Activated T-cell treated with anti-CD3 and anti-CD28 coated beads for 24 hours (primary cell): ENCODE measurements at places on chromosomes 12 and 14.

DNA sequence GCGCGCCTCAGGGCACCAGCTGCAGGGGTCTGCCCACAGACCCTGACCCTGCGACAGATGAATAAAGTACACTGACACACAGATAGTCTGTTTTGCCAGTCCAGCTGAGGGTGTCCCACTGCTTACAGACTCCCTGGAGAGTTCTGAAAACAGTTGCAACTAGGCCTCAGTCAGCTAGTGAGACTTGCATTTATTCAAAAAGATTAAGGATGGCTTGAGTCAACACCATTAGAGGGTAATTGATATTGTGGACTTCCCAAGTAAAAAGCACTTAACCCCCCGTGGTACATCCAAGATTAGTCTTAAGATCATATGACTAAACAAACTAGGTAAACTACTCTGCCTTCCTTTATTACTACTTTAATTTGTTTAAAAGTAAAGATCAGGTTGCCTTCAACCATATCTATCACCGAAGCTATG is 11.1 kb upstream of the PSEN1 start:
- no peak for DNase-seq

- no peak for DNase-seq
Observed at GRCh38 chr14:27372771-27373170, 774.9 kb upstream of the NOVA1 start.

DNA sequence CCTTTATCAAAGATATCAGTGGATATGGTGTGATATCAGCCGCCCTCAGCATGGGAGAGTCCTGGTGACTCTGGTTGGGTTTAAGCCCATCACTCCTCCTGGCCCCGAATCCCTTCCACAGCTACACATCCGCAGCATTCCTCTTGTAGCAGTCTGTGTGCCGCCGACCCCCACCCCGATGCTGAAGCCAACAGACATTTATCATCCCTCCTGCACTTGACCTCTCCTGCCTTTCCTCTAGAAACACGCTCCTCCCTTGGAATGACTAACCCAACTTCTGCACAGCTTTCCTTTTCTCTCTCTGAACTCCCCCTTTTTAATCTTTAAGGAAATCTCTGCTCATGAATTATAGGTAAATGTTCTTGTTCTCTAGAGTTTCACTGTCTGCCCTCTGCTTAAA is 250.9 kb upstream of the FOXN3 start:
- DNase-seq, result no peak

GRCh38 chr14:53570411-53571387 is 385.9 kb downstream of the BMP4 start:
- no peak for DNase-seq

DNA sequence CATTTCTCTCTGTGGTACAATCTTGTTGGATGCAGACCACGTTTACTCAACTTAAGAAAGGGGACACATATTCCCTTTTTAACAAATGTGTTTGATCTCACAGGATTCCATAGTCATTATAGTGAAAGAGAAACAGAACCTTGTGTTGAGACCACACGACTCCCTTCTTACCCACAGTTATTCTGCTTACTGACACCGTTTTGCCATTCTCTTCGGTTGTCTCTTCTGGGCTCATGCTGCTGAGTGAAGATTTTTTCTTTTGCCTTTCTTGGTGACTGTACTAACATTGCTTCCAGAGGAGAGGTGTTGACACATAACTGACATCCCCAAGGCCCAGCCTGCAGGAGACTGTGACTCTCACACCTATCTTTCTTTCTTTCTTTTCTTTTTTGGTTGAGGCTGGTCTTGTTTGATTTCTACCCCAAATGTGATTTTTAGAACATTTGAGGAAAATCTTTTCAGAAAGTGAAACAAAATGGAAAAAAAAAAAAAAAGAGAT is 61.2 kb upstream of the OTOGL start:
- no peak for DNase-seq
